ENCODE measurements at places on chromosomes 4 and X.

DNA sequence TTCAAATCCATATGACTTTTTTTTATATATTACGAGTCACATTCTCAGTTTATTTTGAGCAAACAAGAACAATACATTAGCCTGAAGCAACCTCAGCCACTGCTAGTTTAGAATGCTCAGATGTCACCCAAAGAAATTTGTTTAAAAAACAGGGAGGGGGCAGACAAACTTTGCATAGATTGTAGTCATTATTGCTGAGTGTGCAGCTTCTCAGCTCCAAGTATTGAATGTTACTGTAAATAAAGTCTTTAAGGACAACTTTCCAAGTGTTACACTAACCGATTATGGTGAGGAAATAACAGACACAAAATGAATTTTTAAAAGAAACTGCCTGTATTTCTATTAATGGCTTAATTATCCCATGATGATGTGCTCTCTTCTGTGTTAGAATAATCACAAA lies 519.5 kb upstream of the GALNT7 start:
- no peak for DNase-seq

- no peak for DNase-seq
These were observed 7.5 kb downstream of the FRYL start for GRCh38 chr4:48772556-48772955.

GRCh38 chr4:98406819-98407218 lies 145.6 kb downstream of the RAP1GDS1 start:
- no peak for DNase-seq

DNA sequence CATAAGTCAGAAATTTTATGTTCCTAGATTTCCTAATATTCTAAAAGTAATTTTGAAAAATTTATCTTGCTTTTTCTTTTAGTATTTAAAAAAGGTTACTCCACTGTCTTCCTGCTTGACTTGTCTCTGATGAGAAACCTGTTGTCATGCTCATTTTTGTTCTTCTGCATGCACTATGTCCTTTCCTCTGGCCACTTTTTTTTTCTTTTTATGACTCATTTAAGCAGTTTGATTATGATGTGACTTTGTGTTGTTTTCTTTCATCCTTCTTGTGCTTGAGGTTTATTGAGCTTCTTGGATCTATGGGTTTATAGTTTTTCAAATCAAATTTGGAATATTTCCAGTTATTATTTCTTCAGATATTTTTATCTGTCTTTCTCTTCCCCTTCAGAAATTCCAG lies 12.0 kb upstream of the UFSP2 start:
- DNase-seq = no peak

DNA sequence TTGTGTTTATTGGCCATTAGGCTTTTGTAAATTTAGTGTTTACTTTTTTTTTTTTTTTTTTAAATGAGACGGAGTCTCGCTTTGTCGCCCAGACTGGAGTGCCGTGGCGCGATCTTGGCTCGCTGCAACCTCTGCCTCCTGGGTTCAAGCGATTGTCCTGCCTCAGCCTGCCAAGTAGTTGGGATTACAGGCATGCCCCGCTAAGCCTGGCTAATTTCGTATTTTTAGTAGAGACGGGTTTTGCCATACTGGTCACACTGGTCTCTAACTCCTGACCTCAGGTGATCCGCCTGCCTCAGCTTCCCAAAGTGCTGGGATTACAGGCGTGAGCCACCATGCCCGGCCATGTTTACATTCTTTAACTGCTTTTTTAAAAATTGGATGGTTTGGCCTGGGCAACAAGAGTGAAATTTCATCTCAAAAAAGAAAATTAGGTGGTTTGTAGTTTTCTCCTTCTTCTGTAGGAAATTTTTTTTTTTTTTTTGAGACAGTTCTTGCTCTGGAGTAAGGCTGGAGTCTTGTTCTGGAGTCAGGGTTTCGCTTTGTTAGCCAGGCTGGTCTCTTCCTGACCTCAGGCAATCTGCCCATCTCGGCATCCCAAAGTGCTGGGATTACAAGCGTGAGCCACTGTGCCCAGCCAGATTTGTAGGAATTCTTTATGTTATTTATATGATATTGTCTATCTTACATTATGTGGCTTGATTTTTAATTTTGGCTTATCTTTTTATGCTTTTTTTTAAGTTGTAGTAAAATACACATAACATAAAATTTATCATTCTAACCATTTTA lies 15.1 kb downstream of the UBE2K start:
- DNase-seq = no peak

- no peak for DNase-seq
These were observed 243.2 kb downstream of the RASL11B start for GRCh38 chr4:53105313-53105712.

DNA sequence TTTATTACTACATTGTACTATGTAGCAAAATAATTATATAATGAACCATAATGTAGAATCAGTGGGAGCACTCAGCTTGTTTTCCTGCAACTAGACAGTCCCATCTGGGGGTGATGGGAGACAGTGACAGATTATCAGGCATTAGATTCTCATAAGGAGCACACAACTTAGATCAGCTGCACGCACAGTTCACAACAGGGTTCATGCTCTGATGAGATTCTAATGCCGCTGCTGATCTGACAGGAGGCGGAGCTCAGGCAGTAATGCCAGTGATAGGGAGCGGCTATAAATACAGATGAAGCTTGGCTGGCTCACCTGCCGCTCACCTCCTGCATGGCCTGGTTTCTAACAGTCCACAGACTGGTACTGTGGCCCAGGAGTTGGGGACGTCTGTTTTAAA lies 199.2 kb downstream of the MAB21L2 start:
- no peak for DNase-seq

DNA sequence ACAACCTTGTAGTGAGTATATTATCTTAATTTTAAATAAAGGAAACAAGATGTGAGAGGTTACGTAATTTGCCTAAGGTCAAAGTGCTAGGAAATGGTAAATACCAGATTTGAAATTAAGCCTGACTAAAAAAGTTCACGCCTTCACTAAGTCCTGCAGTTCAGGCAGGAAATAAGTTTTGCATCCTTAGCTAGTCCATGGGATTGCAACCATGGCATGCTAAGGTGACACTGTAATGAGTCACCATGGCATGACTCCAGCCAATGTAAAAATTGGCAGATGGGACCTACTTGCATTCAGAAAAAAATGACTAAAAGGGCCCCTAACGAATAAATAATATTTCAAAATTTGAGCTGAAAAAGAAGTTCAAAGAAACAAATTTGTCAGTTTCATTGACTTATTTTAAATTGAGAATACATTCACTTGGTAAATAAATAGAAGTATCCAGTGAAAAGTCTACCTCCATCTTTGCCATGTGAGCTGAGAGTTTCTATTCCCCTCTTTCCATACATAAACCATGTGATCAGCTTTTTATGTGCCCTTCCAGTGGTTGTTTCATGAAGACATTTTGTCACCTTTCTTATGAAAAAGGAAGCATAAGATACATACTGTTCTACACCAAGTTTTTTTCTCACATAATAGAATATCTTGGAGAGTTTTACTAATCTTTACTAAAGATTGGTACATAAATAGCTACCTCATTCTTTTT lies 72.4 kb downstream of the ANKRD50 start:
- no peak for DNase-seq

- DNase-seq = no peak
These were observed 196.3 kb downstream of the GPAT3 start for GRCh38 chr4:83732114-83732635.

- no peak for DNase-seq
These were observed 32.3 kb downstream of the SH2D1A start for GRCh38 chrX:124378643-124379042.

DNA sequence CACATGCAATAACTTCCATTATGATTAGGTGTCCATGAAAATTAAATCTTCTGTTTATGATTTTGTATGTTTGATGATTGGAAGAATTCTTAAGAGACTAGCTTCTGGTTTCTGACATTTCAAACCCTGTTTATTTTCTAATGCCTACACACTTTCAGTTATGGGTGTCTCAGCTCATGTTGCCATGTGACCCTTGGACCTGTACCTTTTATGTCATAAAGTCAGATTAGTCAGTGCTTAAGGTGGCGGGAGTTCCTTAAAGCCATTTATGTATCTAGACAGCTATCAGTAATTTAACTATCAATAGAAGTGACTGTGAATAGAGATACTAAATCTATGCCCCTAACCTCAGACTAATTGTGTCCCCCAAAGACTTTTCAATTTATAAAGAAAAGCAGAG lies 155.6 kb downstream of the GBA3 start:
- DNase-seq = no peak

- DNase-seq = no peak
These were observed 4.3 kb upstream of the SLC4A4 start for GRCh38 chr4:71334465-71334882.

- DNase-seq = no peak
These were observed 19.8 kb upstream of the PPP1R2C start for GRCh38 chrX:42797651-42798269.

GRCh38 chr4:2868877-2869487 lies 25.3 kb downstream of the ADD1 start:
- DNase-seq = no peak

- DNase-seq = no peak
These were observed 60.3 kb downstream of the DLG3 start for GRCh38 chrX:70504772-70505450.

DNA sequence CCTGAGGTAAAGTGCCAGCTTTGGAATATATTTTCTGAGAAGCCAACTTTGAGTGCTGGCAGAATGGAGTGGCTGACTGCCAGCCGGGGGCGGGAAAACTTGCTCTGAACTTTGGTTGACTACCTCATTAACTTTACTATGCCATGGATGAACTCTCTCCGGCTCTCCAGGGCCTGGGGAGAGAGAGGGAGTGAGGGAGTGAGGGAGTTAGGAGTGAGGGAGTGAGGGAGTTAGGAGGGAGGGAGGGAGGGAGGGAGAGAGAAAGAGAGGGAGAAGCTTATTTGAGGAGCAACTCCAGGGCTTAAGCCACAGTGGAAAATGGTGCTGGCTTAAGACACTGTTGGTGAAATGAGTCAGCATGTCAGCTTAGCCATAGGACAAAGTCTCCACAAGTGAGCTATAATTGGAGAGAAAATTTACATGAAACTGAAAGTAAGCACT lies 280.9 kb upstream of the RPS6KA3 start:
- DNase-seq = no peak

DNA sequence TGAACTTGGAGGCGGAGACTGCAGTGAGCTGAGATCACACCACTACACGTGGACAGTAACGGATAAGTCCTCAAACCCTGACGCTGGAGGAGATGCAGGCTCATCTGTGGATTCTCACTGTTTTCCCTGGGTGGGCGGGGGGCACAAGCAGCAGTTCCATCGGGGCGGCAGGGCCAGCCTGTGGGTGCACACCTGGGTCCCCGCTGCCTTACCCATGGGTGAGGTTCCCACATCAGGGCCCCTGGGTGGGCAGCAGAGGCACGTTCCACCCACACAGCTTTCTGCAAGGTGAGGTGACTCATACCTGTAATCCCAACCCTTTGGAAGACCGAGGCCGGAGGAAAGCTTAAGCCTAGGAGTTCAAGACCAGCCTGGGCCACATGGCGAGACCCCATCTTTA lies 56.6 kb upstream of the MXD4 start:
- DNase-seq = no peak

- no peak for DNase-seq
These were observed 7.2 kb upstream of the SDAD1 start for GRCh38 chr4:75997946-75998345.

DNA sequence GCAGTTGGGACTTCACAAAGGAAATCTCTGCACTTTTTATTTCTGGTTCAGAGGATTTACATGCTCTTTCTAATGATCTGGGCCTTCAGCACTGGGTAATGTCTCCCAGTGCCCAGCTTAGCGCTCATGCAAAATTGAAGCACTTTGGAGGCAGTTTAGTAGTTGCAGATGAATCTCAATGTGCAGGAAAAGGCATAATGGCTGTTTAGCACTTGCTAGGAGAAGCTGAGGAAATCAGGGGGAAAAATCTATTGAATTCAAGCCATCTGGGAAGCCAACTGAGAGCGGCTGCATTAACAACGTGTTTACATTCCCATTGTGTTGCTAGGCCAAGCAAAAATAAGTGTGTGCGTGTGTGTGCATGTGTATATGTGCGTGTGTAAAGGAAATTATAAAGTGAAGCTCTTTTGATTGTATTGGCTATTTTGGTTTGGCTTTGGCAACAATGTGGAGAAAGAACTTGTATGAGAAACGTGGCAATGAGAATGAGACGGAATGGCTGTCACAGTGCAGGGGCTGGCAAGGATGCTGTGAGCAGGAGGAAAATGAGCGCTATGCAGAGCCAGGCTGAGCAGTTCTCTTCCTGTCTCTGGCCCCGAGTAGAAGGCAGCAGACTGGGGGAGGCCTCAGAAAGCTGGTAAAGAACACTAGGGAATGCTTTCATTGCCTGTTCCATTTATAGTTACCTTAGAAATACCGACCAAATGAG lies 231.5 kb downstream of the UNC5C start:
- DNase-seq = no peak

DNA sequence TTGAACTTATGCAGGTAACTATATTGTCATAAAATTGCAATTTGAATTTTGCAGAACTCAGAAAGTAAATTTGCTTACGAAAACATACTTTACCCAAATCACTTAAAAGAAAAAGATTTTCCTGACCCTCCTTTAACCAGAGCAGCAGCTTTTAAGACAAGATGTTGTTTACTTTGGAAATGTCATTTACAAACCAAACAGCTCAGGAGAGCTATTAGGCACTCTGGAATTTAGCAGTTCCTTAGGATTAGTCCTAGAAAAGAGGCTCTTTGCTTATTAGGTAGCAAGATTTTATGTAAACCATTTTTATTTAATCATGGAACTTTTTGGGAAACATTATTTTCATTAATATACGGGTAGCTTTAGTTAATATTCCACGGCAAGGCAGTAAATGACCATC lies 765.7 kb upstream of the POU3F4 start:
- DNase-seq = no peak

DNA sequence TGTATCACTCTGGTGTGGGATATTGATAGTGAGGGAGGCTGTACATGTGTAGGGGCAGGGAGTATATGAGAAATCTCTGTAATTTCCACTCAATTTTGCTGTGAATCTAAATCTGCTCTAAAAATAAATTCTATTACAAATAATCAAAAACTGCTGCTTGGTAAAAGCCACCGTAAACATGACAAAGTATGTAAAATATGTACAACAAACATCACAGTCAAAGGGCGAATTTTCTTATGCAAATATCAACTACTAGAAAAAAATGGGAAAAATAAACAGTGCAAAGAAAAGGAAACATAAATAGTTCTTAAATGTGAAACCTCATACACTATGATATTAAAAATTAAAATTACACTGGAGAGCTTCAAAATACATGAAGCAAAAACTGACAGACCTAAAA lies 105.1 kb upstream of the DCLK2 start:
- no peak for DNase-seq

GRCh38 chr4:77360451-77360850 lies 203.4 kb downstream of the CCNG2 start:
- DNase-seq = peak; percentile 37

DNA sequence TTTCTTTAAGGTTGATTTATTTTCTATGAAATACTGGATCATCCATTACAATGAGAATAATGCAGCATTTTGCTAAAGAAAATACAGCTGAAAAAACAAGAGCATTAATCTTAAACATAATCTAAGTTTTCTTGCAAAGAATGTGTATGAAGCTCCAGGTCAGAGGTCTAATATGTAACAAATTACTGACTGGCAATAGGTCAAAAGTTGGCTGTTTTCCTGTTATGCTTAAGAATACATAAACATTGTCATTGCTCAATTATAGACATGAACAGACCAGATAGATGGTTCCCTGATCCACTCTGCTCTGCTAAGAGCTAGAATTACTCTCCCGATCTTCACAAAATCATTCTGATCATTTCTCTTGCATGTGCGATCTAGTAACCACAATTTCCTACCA lies 718.6 kb downstream of the PDHA2 start:
- DNase-seq = no peak
